ENCODE measurements at places on chromosomes 7 and 10. TPM values are rescaled to one million over a fixed set of nuclear protein-coding genes. Genes with fewer than 3 reads are reported as not detected.
A peak's percentile ranks its signal among the peaks of the same experiment; 100 is the strongest.

The CYP2C18 gene
- total RNA-seq: not detected

- no peak for DNase-seq
These were observed 176.6 kb downstream of the PIP4K2A start for GRCh38 chr10:22537810-22538209.

The MMP21 gene
- total RNA-seq: not detected

The ACTL6B gene
- total RNA-seq: not detected

GRCh38 chr10:58752665-58753064, 240.0 kb downstream of the BICC1 start:
- no peak for DNase-seq

DNA sequence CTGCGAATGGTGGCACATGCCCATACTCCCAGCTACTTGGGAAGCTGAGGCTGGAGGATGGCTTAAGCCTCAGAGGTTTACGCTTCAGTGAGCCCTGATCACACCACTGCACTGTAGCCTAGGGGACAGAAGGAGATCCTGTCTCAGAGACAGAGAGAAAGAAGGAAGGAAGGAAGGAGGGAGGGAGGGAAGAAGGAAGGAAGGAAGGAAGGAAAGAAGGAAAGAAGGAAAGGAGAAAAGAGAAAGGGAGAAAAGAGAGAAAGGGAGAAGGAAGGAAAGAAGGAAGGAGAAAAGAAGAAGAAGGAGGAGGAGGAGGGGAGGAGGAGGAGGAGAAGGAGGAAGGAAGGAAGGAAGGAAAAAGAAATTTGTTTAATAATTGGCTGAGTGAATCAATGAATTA, 13.0 kb upstream of the SAR1A start:
- no peak for DNase-seq

DNA sequence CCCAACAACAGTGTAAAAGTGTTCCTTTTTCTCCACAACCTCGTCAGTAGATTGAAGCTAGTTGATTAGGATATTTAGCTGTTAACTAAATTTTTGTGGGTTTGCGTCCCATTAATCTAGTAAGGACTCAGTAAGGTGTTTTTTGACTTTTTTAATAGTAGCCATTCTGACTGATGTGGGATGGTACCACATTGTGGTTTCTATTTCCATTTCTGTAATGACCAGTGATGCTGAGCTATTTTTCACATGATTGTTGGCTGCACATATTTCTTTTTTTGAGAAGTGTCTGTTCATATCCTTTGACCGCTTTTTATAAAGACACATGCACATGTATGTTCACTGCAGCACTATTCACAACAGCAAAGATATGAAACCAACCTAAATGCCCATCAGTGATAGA, 5.6 kb upstream of the LRRN3 start:
- DNase-seq: no peak

- DNase-seq: peak; percentile 55
These were observed 73.9 kb downstream of the TMEM130 start for GRCh38 chr7:98795741-98796493.

The CALML3 gene
- total RNA-seq: not detected

The IPMK gene
- 5.4 TPM for total RNA-seq

DNA sequence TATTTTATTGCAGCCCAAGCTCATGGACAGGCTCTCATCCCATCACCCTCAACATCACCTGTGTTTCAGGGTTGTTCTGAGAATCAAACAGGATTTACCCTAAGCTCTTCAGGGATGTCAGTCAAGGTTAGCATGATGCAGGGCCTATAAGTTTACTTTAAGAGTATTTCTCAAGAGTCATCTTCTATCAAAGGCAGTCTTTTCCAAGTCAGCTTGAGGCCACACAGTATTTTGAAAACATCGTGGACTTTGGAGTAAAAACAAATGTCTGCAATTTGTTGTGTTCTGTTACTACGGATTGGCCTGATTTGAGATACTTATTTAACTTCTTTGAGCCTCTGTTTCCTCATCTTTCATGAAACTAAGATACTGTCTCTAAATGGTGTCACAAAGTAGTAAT, 42.0 kb upstream of the NRP1 start:
- no peak for DNase-seq

GRCh38 chr7:16080131-16080530, 341.2 kb downstream of the CRPPA start:
- no peak for DNase-seq
